ENCODE measurements at places on chromosomes 11 and 22.

- no peak for DNase-seq
Observed at GRCh38 chr11:50412832-50413231, 380.2 kb downstream of the OR4C45 start.

DNA sequence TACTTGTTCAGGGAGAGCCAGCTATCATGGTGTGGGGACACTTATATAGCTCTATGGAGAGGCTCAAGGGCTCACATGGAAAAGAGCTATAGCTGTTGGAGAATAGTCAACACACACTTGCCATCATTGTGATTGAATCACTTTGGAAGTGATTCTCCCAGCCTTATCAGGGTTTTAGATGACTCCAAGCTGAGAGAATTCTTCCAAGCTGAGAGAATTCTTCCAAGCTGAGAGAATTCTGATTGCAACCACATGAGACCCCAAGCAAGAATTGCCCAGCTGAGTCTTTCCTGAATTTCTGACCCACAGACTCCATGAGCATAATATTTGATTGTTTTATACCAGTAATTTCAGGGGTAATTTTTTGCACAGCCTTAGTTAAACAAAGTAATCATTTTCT lies 1318.3 kb upstream of the RAG2 start:
- no peak for DNase-seq

- DNase-seq = no peak
Observed at GRCh38 chr11:78256962-78257361, 68.2 kb downstream of the USP35 start.

GRCh38 chr22:17785185-17786184 lies 11.2 kb upstream of the BID start:
- DNase-seq = peak; percentile 63

DNA sequence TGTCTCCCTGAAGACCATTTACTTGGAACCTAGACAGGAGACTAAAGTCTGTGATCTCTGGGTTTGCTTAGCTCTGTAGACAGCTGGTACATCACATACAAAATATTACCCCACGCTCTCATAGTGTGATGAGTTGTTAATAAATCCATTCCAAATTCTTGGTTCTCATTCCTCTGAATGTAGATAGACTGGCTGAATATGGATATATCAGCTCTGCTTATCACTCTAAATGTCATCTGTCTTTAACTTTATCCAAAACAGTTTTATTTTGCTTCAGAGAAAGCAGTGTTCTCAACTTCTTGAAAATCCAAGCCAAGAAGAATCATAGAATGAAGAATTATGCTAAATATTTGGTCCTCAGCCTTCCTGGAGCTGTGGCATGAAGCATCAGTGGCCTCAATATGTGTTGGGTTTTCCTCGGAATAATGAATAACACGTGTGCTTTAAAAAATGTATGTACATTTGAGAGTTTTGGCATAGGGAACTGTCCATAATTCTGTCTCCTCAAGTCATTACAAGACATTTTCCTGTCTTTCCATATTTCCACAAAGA lies 10.5 kb upstream of the LDLRAD3 start:
- DNase-seq = no peak

DNA sequence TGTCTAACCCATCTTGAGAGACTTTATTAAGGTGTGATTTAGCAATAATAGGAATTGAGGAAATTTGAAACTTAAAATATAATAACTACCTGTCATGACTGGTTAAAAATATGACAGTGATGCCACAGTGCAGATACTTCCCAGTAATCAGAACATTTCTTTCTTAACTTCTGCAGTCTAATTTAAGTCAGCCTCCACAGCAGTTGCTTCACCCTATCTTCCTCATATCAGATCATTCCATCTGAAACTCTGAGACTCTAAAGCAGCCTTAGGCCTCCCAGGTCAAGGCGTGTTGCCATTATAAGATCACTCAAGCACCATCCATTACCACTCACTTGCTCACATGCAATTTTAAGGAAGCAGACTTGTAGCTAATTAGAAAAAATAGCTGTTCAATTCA lies 302.2 kb downstream of the AASDHPPT start:
- no peak for DNase-seq

- DNase-seq = no peak
Observed at GRCh38 chr11:130464291-130464812, 15.9 kb downstream of the ADAMTS15 start.

DNA sequence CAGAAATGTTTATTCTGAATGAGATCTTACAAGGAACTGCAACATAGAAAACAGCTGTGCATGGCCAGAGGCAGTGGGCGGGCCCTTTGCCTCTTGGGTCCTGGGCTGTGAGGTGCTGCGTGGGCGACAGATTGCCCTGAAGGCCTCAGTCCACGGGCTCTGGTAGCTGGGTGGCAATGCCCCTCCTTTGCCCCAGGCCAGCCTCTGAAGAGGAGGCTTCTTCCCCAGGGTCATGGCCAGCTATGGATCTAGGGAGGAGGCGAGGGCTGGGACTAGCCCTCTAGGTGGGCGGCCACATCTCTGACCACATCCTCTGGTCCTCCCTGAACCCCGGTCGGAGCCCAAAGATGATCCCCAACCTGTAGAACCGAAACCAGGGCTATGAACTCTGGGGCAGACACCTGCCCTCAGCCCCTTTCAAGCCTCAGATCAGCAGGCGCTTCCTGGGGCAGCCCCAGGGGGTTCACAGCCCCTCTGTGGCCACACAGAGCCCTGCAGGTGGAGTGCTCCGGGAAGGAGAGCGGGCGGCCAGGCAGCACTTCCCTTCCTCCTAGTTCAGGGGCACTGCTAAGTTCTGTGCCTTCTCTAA lies 6.6 kb upstream of the CDC42BPG start:
- peak; percentile 35 for DNase-seq

DNA sequence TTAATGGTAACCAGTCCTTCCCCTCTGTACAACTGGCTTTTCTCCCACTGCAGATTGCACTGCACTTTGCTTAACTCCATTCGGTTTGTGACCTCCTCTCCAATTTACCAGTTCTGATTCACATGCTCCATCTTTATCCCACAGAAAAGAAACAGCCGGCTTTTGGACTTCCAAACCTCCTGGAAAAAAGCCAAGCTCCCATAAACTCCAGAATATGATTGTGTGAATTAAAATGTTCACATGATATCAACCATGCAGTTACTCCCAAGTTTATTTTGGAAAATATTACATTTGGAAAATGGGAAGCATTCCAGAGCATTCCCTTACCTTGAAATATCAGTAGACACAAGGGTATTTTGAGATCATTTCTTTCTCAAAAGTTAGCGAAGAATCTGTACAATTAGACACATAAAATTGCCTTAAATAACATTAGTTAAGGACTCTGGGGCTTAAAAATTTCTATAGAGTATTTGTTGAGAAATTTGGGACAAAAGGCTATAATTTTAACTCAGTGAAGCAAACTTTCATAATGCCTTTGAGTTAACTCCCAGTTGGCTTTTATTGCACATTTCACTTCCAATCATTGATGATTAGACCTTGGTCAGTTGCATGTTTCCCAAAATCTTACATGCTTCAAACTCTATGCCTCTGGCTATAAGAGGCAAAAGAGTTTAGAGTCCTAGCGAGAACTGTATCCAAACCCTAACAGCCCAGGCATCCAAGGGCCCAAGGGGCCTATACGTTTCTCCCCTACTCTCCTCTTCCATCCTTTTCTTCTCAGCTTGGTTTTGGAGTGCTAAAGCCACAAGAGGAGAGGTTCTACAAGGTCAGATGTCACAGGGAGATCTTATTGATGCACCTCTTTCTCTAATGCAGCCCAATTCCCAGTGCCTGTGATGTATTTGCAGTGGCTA lies 23.6 kb upstream of the TMEM135 start:
- no peak for DNase-seq

DNA sequence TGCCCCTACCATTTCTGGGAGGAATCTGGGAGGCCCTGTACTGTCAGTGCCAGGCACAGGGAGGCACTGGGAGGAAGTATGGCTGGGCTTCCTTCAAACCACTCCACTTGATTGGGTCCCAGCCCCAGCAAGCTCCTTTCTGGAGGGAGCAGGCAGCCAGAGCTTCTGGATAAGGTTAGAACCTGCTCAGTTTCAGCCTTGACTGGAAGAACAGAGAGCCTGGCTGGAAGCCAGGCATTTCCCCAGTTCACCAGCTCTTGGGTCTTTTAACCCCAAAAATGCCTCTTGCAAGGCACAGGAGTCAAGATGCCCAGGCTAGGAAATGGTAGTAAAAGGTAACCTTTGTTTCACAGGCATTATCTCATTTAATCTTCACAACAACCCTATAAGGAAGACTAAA lies 9.0 kb upstream of the KCTD14 start:
- no peak for DNase-seq

- DNase-seq = no peak
Observed at GRCh38 chr22:35600476-35600875, 16.7 kb downstream of the MB start.

- no peak for DNase-seq
Observed at GRCh38 chr11:66559866-66560676, 8.3 kb downstream of the CTSF start.

- no peak for DNase-seq
Observed at GRCh38 chr22:47318041-47318737, 555.7 kb downstream of the TBC1D22A start.

DNA sequence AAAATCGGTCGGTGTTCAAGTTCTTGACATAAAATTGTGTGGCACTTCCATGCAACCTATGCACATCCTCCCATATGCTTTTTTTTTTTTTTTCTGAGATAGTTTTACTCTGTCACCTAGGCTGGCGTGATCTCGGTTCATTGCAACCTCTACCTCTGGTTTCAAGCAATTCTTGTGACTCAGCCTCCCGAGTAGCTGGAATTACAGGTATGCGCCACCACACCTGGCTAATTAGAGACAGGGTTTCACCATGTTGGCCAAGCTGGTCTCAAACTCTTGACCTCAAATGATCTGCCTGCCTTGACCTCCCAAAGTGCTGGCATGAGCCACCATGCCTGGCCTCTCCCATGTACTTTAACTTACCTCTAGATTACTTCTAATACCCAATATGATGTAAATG lies 15.0 kb downstream of the GLB1L3 start:
- DNase-seq = no peak

- DNase-seq = no peak
Observed at GRCh38 chr22:23063539-23064380, 6.6 kb upstream of the GNAZ start.

DNA sequence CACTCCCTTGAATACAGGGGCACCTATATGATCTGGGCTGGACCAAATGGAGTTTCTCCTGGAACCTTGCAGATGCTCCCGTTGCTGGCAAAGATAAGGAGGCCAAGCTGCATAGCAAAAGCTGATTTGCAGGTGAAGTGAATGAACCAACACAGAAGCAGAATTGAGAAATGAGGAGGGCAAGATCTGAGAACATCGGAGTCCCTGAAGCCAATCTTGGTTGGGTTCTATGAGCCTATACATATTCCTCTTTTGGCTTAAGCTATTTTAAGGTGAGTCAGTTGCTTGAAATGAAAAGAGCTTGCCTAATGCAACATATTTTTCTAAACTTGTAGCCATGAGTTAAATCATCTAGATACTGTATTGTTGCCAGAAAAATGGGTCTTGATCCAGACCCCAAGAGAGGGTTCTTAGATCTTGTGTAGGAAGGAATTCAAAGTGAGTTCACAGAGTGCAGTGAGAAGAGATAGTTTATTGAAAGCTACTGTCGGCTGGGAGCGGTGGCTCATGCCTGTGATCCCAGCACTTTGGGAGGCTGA lies 23.5 kb downstream of the WEE1 start:
- DNase-seq = no peak

DNA sequence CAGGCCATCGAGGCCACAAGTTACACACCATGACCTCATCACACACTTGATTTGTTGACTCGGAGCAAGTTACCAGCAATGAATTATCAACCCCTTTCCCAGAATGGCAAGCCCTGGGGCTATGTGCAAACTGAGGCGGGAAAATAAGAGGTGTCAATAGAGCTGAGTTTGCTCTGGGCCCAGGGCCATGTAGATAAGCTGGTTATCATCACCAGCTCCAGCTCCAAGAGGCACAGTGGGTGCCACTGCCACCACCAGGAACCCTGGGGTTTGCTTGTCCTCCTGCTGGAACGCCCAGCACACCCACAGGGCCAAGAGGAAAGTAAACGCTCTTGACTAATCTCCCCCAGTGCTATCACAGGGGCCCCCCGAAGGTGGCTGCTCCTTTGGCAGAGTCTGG lies 13.0 kb upstream of the VPS37C start:
- no peak for DNase-seq

DNA sequence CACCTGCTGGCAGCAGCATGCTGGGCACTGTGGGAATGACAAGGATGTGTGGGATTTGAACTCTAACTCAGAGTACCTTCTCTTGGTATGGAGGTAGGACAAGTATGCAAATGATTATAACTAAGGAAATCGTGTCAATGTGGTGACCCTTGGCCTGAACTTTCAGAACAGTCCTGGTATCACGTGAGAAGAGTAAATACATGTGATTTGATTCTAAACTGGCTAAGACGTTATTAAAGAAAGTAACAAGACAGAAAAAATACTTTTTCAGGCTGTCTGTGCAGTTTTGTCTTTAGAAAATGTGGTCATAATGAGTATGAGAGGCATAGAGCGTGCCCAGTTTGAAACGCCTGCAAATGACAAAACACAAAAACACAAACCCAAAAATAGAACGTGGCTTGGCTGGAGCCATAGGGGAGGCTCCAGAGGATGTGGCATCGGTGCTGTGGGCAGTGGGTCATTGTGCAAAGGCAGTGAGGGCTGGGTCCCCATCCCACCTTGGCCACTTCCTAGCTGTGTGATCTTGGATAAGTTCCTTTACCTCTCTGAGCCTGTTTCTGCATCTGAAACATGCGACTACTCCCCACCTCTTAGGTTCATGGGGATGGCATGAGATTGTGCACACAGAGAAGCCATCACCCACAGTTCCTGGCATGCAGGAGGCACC lies 18.4 kb upstream of the IL2RB start:
- no peak for DNase-seq

DNA sequence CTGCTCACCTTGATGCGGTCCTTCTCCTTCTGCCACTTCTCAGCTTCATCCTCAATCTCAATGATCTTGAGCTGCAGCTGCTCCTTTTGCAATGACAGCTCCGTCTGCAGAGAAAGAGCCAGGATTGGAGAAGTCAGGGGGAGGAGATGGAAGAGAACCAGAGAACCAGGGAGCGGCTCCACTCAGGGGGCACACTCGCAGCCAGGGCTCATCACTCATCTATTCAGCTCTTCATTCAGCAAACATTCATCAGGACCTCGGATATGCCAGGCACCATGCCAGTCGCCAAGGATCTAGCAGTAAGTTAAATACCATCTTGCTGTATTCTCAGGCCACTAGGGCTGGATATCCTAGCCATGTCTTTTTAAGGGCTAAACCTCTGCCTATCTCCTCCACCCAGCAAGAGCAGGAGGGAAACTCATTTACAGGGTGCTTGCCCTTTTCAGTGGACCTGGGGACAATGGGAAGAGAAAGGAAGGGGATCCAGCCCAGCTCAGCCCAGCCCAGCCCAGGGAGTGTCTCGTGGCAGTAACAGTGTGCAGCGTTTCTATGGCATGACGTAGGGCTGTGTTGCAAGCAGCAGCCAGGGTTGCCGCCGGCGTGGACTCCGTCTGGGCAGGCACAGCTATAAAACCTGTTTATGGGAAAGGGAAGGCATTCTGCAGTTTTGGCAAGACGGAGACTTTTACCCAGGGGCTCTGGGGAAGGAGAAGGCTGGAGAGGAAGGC lies 9.4 kb downstream of the TRIM29 start:
- DNase-seq = no peak

GRCh38 chr11:78586452-78587046 lies 11.9 kb upstream of the NARS2 start:
- no peak for DNase-seq
